ENCODE measurements at places on chromosomes 3 and 15.

DNA sequence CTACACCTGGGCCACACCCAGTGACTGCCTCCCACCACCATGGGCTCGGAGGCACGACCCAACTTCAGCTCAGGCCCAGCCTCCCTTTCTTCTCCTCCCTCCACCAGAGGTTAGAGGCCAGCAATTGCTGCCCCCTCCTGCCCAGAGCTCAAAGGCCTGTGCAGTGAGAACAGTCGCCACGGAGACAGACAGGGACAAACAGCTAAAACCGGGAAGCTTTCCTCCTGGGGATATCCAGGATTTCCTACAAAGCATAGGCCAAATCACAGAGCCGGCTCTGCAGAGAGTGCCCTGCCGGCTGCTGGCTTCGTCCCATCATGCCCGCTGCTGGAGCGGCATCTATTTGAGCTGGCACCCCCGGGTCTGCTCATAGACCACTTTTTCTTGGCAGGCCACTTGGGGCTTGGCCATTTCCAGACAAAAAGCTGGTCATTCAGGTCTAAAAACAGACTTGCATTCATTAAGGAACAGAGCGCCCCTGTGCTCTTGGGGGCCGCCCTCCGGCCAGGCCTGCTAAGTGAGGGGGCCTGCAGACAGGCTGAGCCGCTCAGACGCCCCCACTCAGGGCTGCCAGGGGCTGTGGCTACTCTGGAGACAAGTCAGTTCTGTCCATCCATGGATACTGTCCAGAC is 17.5 kb downstream of the GRAMD2A start:
- DNase-seq = no peak

- DNase-seq = no peak
Measured at GRCh38 chr3:93904568-93904967, 69.1 kb downstream of the PROS1 start.

GRCh38 chr3:128222796-128223385 is 69.6 kb downstream of the EEFSEC start:
- DNase-seq = no peak

DNA sequence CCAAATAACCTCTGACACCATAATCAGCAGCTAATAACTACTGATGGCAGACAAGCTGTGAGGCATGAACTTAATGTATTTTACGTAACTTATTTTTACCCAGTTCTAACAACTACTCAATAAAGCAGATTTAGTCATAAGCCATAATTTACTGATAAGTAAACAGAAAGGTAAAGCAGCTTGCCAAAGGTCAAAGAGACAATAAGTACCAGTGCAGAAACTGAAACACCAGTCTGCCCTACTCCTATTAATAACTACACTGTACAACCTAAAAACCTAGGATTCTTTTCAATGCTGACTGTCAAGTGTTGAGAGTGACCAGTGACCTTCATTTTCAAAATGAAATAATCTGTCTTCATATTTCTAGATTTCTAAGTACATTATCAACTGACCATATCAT is 152.2 kb downstream of the NR2E3 start:
- no peak for DNase-seq

- DNase-seq = peak; percentile 41
Measured at GRCh38 chr3:177491296-177492032, 294.2 kb upstream of the TBL1XR1 start.

DNA sequence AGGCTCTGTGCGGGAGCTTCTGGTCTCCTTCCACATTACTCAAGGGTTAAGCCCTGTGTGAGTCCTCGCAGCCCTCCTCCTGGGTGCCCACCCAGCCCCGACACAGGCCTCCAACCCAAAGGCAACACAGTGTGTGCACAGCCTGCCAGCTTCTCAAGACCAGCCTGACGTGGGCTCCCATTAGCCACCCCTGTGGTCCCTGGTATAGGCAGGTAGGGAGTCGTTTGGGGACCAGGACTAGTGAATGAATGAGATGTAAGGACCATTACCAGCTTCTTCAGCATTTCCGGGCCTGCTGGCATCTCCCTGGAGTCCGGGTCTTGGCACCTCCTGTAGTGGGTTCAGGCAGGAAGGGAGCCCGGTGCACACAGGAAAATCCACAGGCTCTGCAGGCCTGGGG is 20.2 kb upstream of the PLXNA1 start:
- DNase-seq = no peak

DNA sequence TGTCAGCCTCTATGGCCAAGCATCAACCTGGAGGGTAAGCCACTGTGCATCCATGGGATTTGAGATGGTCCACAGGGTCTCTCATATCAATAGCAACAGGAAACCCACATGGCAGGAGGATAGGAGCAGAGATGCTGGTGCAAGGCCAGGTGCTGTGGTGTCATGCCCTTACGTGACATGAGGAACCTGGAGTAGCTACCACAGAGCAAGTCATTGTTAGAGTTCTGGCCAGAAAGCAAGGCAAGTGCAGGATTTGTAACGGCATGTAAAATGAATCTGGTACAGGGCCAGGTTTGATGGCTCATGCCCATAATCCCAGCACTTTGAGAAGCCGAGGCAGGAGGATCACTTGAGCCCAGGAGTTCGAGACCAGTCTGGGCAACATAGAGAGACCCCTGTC is 14.8 kb upstream of the ZNF774 start:
- DNase-seq = no peak

Data from astrocyte of the spinal cord (primary cell).